ENCODE measurements at places on chromosomes 5 and 9. TPM values are rescaled to one million over a fixed set of nuclear protein-coding genes. Genes with fewer than 3 reads are reported as not detected.

Gene COL15A1
- 12.5 TPM for total RNA-seq

DNA sequence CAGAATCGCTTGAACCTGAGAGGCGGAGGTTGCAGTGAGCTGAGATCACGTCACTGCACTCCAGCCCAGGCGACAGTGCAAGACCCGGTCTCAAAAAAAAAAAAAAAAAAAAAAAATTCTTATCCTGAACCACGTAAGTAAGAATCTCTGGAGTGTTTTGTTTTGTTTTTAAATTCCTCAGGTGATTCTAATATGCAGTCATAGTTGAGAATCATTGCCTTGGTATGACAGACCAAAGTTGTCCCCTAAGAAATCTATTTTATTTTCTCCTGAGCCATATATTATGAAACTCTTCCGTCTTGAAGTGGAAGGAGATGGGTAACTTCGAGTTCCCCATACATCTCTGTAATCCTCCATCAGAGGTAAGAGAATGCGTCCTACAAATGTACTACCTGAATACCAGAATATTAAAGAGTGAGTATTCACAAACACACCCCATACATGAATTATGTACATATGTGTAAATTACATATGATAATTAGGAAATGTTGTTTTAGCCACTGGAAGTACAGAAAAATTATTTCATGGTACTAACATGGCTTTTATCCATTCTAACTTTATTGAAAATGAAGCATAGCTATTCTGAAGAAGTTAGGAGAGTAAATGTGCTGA, 26.7 kb upstream of the SVEP1 start:
- DNase-seq = no peak

Gene ZNF483
- total RNA-seq = 47.3 TPM

DNA sequence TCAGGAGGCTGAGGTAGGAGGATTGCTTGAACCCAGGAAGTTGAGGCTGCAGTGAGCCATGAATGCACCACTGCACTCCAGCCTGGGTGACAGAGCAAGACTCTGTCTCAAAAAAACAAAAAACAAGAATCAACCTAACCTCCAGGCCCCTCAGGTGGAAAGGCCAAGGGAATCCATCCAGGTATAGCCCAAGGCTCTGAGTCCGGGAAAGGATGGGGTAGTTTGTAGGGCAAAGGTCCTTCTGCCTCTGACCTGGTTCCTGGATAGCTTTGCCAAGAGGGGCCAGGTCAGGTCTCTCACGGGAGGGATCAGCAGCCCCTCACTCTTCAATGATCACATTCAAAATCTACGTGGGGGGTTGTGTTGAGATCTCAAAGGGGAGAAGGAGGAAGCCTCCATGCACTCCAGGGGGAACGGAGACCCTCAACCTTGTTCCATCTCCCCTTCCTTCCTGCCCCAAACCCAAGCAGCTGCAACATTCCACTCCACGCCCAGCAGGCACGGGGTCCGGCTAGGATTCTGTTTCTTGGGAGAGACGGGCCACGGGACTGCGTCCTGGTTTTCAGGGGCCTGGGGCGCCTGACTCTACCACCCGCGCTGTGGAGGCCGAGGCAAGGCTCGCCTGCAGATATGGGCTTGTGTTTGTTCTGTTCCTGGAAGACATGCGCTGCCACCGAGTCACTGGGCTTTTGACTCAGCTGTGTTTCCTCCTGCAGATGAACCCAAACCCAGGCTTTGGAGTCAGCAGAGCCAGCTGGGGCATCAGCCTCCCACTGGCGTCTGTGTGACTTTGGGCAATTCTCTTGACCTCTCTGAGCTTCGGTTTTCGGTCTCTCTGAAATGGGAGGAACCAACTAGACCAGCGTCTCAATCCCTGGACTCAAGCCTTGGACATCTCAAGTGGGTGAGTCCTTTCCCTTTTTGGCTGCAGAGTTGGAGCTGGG, 35.5 kb downstream of the PLPP7 start:
- no peak for DNase-seq

Gene PALM2AKAP2
- 5.0 TPM for total RNA-seq

Gene AFF4
- total RNA-seq = 76.6 TPM

DNA sequence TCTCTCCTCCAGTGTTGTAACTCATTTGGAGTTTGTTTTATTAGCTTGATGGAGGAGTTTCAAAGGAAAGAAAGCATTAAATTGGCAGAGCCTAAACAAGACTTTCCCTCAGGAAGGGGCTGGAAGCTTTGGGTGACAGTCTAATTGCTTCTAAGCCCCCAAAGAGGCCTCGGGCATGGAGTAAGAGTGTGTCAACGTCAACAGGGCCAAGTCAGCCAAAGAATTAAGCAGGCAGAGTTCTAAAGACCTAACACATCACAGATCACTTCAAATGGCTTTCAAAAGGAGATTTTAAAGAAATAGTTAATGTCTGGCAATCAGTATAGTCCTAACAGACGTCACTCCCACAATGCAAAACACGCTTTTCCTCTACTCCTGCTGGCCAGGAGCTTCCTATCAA, 234.5 kb downstream of the EFNA5 start:
- no peak for DNase-seq

Measured in occipital lobe (tissue), 3 donors.